ENCODE measurements at places on chromosomes 12 and 14. TPM values are rescaled to one million over a fixed set of nuclear protein-coding genes. Genes with fewer than 3 reads are reported as not detected.

The IL22 gene
- total RNA-seq = not detected

DNA sequence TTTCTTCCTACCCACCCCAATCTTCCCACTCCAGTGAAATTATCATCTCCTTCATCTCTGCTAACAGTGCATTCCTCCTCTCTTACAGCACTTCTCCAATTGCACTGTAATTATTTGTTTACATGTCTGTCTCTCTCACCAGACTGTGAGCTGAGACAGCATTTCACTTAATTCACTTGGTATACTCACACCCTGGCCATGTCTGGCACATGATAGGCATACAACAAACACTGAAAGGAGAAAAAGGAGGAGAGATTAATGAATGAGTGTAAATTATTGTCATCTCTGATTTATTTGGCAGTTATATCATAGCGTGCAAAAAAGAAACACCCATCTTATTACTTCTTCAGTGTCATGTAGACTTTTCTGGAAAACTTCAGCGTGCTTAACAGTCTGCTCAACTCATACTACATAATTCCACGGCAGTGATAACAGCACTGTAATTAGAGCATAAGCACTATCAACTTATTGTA lies 452.3 kb downstream of the ADAMTS20 start:
- DNase-seq = no peak

- no peak for DNase-seq
These were observed 204.5 kb upstream of the TBX3 start for GRCh38 chr12:114888448-114888847.

GRCh38 chr14:93029911-93030508 lies 85.7 kb downstream of the ITPK1 start:
- no peak for DNase-seq

DNA sequence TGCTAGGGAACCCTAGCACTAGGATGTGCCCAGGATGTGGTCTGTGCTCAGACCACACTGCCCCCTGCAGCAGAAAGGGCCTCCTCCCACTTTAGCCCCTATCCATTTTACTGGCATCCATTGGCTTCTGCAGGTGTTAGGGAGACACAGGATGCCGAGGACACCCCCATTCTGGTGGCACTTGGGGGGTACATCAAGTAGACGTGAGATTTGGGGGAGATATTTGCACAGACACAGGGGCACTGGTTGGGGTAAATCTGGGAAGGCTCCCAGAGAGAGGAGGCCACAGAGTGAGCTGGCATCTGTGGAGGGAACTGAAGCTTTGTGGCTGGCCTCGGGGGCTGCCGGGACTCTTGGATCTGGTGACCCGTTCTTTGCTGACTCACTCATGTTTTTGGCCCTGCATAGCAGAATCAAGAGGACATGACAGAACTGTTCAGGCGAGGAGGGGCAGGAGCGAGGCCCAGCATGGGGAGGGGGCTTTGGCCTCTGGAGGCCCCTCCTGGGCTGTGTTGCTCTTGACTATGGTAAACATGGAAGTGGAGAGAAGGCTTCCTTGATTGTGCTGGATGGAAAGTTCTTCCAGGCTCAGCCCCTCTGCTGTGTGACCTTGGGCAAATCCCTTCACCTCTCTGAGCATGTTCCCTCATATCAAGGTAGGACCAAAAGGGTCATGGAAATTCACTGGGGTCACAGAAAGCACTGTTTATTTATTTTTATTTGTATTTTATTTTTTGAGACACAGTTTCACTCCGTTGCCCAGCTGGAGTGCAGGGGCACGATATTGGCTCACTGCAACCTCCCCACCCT lies 1.8 kb downstream of the PLBD2 start:
- DNase-seq = no peak

GRCh38 chr12:12836571-12836970 lies 23.4 kb downstream of the DDX47 start:
- no peak for DNase-seq

The PNN gene
- 63.3 TPM for total RNA-seq

DNA sequence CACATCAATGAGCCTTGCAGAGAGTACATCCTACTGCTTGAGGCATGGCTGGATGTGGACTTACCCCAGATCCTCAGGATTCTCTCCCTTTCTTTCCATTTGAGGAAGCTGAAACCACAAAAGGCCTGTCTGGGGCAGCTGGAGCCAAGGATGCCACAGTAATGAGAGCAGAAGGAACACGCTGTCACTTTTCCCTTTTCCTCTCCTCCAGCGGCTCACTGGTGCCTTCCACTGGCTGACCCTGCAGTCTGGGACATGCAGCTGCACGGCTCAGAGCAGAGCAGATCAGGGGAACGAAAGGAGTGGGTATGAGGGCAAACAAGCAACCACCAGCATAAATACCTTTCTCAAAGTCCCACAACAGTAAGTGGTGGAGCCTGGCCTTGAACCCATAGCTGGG lies 78.2 kb downstream of the GAS2L3 start:
- no peak for DNase-seq

DNA sequence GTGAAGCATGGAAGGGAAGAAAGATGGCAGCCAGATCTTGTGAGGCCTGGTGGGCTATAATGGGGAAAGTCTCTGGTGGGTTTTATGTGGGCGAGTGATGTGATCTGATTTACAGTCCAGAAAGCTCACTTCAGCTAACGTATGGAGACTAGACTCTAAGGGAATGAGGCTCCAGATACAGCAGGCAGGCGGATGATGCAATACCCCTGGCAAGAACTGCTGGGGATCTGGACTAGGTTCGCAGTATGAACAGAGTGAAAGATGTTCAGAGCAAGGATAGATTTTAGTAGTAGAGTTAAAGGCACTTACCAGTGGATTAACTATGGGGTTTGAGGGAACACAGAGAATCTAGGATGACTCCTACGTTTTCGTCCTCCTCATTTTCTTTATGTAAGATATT lies 253.1 kb downstream of the ANO2 start:
- DNase-seq = no peak

DNA sequence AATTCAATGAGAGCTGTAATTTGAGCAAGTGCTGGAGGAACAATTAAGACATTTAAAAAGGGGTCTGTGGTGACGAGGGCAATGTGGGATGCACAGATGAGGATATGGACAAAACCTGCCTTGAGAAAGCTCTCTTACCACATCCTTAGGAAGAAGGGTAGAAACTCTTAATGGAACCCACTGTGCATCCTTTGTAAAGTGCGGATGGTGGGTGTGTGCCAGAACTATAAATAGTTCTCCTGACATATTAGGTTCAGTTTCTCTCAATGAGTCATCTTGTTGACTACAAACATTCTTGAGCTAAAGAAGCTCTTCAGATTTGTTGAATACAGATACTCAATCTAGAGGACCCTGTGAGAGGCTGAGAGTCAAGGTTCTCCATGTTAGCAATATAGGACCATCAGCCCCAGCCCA lies 106.1 kb upstream of the ANO4 start:
- DNase-seq = no peak

GRCh38 chr12:67068761-67069450 lies 200.3 kb upstream of the CAND1 start:
- no peak for DNase-seq

DNA sequence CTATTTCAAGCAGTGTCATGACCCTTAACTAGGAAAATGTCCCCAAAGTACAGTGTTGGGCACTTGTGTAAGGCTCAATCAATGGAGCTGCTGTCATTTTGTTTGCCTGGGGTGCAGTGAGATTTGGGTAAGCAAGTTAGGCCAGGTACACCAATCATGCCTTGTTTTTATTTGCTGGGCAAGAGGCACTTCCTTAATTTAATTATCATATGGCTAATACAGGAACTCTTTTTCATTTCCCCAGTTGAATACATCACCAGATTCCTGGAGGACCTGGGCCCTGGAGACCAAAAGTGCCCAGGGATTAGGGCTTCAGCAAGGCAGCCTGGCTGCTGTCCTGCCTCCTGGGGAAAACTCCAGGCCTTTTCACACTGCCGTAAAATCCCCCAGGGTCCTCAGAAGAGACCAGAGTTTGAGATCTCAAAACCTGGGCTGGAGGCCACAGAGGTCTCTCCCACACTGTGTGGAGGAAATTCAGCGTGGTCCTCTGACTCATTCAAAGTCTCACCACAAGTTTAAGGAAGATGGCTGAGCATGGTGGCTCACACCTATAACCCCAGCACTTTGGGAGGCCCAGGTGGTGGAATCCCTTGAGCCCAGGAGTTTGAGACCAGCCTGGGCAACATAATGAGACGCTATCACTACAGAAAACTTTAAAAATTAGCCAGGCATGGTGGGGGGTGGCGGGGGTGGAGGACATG lies 28.4 kb upstream of the FOXN3 start:
- DNase-seq = no peak

- no peak for DNase-seq
These were observed 65.0 kb downstream of the FOXN4 start for GRCh38 chr12:109244073-109244472.

DNA sequence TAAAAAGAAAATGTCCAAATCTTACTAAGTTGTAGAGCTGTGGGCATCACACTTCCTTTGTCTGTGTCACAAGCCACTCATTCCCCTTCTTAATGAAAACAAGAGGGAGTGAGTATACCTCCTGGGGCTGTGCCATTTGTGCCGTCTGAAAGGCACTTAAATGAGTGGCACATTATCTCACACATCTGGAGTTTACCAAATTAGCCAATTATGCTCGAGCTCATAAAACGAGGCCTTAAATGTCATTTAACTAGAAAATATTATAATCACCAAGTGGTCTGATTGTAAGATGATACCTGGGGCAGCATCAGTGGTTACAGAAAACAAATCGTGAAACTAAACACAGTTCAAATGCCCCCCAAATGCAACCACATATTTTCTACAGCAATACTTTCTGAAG lies 146.1 kb downstream of the PAX9 start:
- DNase-seq = no peak

DNA sequence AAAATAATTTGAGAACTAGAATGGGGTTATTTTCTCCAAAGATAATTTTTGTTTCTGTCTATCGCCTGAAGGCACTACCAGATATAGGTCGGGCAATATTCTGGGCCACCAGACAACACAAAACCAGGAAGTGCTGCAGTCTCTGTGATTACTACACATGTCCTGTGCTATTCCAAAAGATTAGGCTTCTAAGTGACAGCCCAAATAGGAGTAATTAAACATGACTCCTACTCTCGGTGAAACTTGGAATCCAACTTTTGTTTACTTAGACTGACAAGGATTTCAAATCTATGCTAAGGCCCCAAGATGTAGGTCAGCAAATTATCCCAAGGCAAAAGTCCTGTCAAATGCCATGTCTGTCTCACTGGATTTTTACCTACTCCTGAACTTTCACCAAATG lies 157.6 kb upstream of the LRFN5 start:
- DNase-seq = no peak

The IFNG-AS1 gene
- total RNA-seq = not detected

The SDR39U1 gene
- total RNA-seq = 82.3 TPM

The POTEM gene
- not detected for total RNA-seq

DNA sequence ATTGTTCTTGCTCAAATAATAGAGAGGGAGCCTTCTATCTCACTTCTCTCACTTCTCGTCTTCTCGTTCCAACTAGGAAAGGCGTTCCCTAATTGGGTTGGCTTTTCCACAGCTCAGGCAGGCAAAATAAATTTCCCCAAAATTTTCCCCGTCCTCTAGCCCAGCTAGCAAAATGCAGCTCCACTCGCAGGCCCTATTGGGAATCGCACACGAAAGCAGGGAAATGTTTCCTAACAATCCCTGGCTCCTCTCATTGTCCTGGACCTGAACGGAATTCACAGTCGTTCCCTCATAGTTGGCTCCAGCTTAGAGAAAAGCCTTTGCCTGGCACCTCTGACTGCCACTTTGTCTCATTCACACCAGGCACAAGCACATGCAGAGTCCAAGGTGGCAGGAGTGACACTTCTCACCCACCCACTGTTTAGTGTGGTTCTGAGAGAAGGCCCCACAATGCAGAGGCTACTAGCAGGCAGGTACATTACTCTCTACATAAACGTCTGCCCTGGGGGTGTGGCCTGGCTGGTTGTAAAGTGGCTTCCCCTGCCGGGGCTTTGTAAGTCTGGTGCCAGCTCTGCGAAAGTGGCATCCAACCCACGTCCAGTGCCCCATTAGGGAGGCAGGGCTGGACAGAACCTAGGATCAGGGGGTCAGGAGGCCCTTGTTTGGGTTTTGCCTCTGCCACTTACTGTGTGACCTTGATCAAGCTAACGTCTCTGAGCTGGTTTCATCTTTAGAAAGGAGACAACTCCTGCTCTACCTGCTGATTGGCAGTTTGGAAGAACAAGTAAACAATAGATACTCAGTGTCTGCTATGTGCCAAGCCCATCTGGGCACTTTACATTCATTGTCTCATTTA lies 4.2 kb downstream of the SERPINA10 start:
- no peak for DNase-seq

DNA sequence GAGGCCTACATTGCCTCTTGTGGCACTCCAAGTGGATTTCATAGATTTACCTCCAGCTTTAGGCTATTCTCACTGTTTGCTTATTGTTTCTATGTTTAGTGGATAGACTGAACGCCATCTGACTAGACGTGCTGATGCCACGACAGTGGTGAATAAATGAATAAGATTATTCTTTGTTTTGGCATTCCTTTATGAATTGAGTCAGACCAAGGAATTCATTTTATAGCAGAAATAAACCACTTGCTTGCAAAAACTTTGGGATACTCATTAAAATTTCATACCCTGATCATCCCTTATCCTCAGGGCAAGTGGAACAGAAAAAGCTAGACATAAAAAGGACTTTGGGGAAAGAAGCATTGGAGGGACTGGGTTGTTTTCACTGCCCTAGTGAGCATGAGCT lies 71.7 kb upstream of the FERMT2 start:
- DNase-seq = no peak

DNA sequence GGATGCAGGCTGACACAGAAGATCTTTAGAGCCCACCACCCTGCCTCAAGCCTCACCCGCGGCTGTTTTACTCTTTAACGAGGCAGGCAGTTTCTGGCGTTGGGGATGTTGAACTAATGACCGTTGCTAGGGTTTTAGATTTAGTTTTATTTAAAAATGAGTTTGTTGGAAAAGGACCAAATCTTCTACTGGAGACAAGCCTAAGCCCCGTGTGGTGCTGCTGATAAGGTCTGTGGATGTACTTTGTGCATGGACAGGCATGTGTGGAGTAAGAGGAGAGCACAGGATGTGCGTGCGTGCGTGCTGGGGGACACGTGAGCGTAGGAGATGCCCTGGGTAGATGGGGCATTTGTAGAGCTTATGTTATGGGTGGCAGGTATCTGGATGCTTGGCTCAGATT lies 5.7 kb downstream of the NTF3 start:
- DNase-seq = no peak

DNA sequence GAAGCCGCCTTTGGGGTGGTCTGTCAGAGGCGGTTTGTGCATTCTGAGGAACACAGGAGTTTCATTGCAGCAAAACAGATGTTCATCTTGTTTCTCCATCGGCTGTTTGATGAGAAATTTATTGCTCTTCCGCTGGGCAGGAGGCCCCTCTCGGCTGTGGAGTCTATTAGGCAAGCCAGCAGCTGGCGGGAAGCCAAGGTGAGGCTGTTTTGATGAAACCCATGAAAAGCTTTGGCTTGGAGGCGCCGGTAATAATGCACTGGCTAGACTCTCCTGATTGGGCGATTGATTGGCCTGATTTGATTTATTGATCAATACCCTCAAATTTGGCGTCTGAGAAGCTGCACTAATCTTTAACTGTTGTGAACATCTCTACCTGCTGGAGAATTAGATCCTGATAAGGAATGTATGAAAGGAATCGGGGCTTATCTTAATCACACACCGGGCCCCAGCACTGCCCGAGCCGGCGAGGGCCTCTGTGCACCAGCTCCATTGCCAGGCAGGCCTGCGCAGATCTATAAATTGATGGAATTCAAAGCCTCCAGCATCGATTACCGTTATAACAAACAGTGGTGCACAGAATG lies 187.7 kb downstream of the PHETA1 start:
- DNase-seq = no peak
